ENCODE measurements at places on chromosomes 2 and 18.

DNA sequence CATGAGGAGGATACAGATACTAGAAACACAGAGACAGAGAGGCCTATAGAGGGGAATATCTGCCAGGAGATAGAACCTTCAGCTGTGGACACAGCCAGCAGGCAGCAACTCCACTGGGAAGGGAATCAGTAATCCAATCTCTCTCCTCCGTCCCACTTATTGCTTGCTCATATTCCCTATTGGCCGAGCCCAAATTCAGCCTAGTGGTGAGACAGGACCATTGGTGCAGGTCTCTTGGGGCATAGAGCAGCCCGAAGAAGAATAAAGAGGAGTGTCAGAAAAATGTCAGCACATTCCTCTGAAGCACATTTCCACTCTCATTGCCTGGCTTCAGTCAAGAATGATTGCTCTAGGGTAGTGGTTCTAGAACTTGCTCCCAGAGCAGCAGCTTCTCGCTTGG, 1091.5 kb upstream of the GYPC start:
- DNase-seq: no peak
- no peaks in the 10 kb centered on the region for H3K27me3 ChIP-seq
- H3K4me1 ChIP-seq: no peaks in the 10 kb centered on the region
- no peaks in the 10 kb centered on the region for H3K36me3 ChIP-seq
- H3K27ac ChIP-seq: no peak overlapping the region

GRCh38 chr18:46623541-46623940, 33.5 kb downstream of the LOXHD1 start:
- peaks cover 32% of the 10 kb centered on the region for H3K4me1 ChIP-seq
- H3K36me3 ChIP-seq: no peaks in the 10 kb centered on the region
- H3K27me3 ChIP-seq: peaks cover 8% of the 10 kb centered on the region
- DNase-seq: peak; percentile 64
- no peak overlapping the region for H3K4me3 ChIP-seq

- H3K4me3 ChIP-seq: no peak overlapping the region
- peaks cover 13% of the 10 kb centered on the region for H3K36me3 ChIP-seq
- H3K4me1 ChIP-seq: peaks cover 39% of the 10 kb centered on the region
- no peak overlapping the region for H3K27ac ChIP-seq
Observed at GRCh38 chr2:8607606-8608005, 74.2 kb upstream of the ID2 start.

DNA sequence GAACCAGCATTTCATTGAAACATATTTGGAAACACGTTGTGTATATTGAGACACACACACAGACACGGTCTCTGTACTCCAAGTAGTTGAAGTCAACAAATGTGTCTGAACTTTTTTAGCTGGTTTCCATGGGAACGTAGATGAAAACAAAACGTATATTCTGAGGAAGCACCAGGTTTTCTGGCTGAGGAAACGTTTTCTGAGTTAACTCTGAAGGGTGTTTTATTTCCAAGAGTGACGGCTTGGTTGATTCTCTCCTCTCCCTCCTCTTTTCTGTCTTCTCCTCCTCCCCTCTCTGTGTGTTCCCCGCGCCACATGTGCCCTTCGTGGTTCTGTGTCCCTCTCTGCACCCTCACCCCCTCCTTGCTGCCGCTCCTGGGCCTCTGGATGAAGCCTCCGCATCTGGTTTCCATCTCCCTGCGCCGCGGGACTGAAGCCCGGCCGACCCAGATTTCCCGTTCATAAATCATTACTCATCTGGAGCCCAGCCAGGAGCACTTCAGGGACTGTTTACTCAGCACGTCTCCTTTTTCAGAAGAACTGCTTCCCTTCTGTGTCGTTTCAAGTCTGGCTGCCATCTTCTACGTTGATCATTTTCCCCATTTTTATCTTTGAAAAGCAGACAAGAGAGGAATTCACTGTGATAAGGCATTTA, 122.7 kb downstream of the COL6A3 start:
- no peak overlapping the region for H3K27ac ChIP-seq
- no peak for DNase-seq
- H3K36me3 ChIP-seq: no peaks in the 10 kb centered on the region
- H3K27me3 ChIP-seq: peaks cover 57% of the 10 kb centered on the region

DNA sequence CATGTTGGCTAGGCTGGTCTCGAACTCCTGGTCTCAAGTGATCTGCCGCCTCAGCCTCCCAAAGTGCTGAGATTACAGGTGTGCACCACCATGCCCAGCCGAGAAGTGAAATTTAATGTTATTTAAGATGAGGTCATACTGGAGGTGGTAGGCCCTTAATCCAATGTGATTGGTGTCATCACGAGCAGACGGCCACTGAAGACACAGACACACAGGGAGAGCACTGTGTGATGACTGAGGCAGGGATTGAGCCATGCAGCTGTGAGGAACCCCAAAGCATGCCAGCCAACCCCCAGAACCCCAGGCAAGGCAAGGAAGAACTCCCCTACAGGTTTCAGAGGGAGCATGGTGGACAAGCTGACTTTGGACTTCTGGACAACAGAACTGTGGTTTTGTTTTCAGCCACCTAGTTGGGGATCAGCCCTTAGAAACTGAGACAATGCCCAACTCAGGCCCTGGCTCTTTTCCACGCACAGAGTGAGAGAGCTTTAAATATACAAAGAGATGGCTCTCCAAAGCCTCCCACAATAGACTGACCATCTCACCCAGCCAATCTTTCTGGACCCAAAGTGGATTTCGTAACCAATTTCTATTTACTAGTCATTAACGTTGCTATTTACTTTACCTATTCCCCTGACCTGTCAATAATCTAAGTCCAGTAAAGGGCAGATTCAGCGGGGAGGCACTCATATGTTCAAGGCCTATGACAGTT, 34.2 kb downstream of the TBC1D8 start:
- no peak overlapping the region for H3K27ac ChIP-seq
- H3K36me3 ChIP-seq: no peaks in the 10 kb centered on the region
- no peaks in the 10 kb centered on the region for H3K4me1 ChIP-seq
- DNase-seq: no peak
- no peak overlapping the region for H3K4me3 ChIP-seq

- no peak overlapping the region for H3K27ac ChIP-seq
- H3K36me3 ChIP-seq: no peaks in the 10 kb centered on the region
- no peak for DNase-seq
- H3K4me1 ChIP-seq: no peaks in the 10 kb centered on the region
- no peaks in the 10 kb centered on the region for H3K27me3 ChIP-seq
Observed at GRCh38 chr18:11368020-11368419, 218.7 kb upstream of the PIEZO2 start.

DNA sequence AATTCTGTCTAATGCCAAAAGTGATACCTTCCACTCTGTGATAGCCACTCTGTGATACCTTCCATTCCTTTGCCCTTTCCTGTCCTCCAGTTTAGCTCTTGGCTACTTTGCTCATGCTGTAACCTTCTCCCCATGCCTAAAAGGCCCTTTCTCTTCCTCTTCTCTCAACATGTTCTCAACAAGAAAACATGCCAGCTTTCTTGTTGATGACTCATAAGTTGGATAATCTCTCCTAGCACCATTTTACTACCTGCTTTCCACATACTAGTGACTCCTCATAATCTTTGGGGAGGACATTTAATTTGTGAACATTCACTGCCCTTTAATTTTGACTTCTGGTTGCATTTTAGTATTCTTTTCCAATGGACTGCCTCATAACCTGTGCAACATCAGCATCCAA, 55.9 kb upstream of the NT5C1B start:
- H3K4me1 ChIP-seq: peaks cover 2% of the 10 kb centered on the region
- no peaks in the 10 kb centered on the region for H3K27me3 ChIP-seq
- DNase-seq: no peak
- H3K27ac ChIP-seq: no peak overlapping the region

DNA sequence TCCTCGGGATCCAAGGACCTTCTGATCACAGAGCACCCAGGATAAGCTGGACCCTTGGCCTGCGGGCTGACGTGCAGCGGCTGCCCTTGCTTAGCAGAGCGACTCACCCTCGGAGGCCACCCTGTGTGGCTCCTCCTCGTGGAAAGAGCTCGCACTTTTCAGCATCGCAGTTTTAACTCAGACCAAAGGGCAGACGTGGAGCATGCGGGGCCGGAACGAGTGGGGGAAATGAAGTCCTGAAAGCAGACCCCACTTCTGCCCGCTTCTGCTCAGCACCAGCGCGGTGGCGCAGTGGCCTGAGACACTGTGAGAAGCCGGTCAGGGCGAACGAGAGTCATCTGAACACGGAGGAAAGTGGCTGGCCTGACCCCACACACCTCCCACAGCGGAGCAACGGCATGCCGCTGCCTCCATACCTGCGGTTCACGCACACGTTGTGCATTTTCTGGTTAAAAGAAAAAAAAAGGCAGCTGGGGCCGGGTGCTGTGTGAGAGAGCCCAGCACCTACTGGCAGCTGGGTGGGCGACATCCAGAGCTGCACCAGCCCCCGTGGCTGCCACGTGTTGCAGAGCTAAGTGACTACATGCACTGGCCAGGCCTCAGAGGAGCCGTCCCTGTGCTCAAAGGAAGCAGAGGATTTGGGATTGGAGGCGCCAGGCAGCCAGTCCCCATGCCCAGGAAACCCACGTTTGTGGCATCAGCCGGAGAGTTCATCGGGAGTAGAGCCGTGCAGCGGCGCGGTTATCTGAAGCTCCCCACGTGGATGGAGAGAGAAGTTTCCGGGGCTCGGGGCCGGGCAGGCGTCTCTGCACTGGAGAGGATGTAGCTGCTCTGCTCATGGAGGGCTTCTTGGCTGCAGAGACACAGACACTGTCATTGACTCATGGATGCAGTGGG, 89.7 kb downstream of the USP40 start:
- DNase-seq: peak; percentile 39
- H3K4me1 ChIP-seq: no peaks in the 10 kb centered on the region
- H3K27ac ChIP-seq: no peak overlapping the region
- H3K4me3 ChIP-seq: no peak overlapping the region

GRCh38 chr2:26187537-26188104, 14.7 kb downstream of the GAREM2 start:
- peaks cover 7% of the 10 kb centered on the region for H3K36me3 ChIP-seq
- H3K27ac ChIP-seq: no peak overlapping the region
- H3K27me3 ChIP-seq: no peaks in the 10 kb centered on the region
- H3K4me1 ChIP-seq: peaks cover 17% of the 10 kb centered on the region
- no peak overlapping the region for H3K4me3 ChIP-seq

DNA sequence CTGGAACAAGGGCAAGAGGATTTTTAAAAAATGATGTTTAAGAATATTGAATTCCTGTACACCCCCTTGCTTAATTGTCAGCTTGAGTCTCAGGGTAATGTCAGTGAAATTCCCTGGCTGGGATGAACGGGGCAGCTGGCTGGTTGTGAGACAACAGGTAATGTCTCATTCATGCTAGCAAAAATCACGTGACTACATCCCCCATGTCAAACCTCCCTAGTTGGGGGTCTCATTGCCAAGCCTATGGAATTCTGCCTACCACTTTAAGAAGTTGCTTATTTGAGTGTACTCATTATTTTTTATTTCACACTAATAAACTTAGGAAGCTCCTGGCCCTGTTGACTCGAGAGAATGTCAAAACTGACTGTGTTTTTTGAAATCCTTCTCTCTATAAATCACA, 218.3 kb downstream of the ICOS start:
- H3K27me3 ChIP-seq: peaks cover 10% of the 10 kb centered on the region
- DNase-seq: no peak
- no peak overlapping the region for H3K27ac ChIP-seq
- no peak overlapping the region for H3K4me3 ChIP-seq

GRCh38 chr2:195382186-195382585, 274.8 kb upstream of the SLC39A10 start:
- H3K4me1 ChIP-seq: peaks cover 10% of the 10 kb centered on the region
- H3K27ac ChIP-seq: peak overlapping the region; percentile 66
- H3K36me3 ChIP-seq: peaks cover 10% of the 10 kb centered on the region
- DNase-seq: peak; percentile 45

GRCh38 chr18:22098563-22098989, 70.8 kb upstream of the GATA6 start:
- H3K4me3 ChIP-seq: no peak overlapping the region
- H3K27ac ChIP-seq: no peak overlapping the region
- H3K36me3 ChIP-seq: no peaks in the 10 kb centered on the region
- DNase-seq: no peak
- H3K4me1 ChIP-seq: no peaks in the 10 kb centered on the region

GRCh38 chr18:13416848-13417247, 198.3 kb downstream of the LDLRAD4 start:
- no peak overlapping the region for H3K4me3 ChIP-seq
- H3K27me3 ChIP-seq: no peaks in the 10 kb centered on the region
- peaks cover 1% of the 10 kb centered on the region for H3K36me3 ChIP-seq
- no peak for DNase-seq
- no peak overlapping the region for H3K27ac ChIP-seq

DNA sequence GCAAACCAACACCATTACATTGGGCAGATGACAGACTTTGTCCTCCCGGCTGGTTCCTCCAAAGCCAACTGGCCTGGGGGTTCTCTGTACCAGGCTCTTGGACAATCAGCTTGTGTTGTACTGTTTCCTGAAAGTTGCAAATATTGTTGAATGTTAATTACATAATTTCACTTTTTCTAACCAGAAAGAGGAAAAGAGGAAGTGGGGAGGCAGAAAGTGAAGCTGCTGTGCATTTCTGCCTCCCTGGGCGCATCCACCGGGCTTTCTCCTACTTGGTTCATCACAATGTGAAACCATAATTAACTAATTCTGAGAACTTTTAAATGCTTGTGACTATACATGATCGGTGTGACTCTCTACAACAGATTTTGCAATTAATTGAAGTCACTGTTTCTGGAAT, 10.1 kb downstream of the TWIST2 start:
- no peaks in the 10 kb centered on the region for H3K36me3 ChIP-seq
- H3K27me3 ChIP-seq: peaks cover 19% of the 10 kb centered on the region
- H3K4me1 ChIP-seq: no peaks in the 10 kb centered on the region
- H3K4me3 ChIP-seq: no peak overlapping the region
- H3K27ac ChIP-seq: no peak overlapping the region
- no peak for DNase-seq

DNA sequence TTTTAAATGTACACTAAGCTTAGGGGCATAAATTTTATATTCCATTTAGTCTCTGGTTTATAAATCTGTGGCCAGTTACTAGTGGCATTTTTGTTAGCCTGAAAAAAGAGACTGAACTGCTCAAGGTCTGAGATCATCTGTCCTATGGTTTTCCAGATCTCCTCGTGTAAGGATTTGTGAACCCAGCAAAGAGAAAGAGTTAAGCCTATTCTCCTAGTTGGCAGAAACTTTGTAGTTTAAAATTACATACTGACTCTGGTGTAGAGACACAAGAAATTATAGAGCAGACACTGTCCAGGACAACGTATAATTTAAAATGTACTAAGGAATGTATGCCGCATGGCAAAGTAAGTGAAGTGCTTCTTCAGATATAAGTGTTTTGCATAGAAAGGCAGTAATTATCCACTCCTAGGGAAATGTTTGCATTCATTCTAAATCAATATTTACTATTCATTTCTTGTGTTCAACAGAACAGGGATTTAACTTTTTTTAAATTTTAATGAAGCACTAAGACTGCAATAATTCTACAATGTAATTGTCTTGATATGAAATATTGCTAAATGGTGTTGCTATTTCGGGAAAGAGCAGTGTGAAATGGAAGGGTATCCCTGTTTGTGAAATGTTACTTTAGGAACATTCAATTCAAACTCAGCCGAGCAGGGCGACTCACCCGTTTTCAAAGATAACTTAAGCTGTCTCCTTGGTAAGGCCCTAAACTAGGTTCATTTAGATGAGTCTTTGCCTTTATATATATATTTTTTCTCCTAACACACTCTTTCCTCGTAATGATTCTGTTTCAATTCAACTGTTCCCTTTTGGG, 508.4 kb upstream of the ZEB2 start:
- H3K27me3 ChIP-seq: peaks cover 2% of the 10 kb centered on the region
- no peak overlapping the region for H3K27ac ChIP-seq

- no peaks in the 10 kb centered on the region for H3K27me3 ChIP-seq
- peaks cover 51% of the 10 kb centered on the region for H3K4me1 ChIP-seq
- DNase-seq: peak; percentile 83
- peak within 1 kb of the TSS; percentile 95 for H3K27ac ChIP-seq
Observed at GRCh38 chr2:174597345-174598047, at the start of gene WIPF1. Gene WIPF1 (minus strand): TSS chr2:174597804. CDS start chr2:174585573, 12,231 bp downstream.

GRCh38 chr2:160223560-160223959, 23.5 kb upstream of the ITGB6 start:
- no peaks in the 10 kb centered on the region for H3K36me3 ChIP-seq
- H3K4me3 ChIP-seq: no peak overlapping the region
- peaks cover 49% of the 10 kb centered on the region for H3K4me1 ChIP-seq
- no peak for DNase-seq
- H3K27me3 ChIP-seq: peaks cover 18% of the 10 kb centered on the region

All from activated CD8-positive, alpha-beta memory T cell treated with anti-CD3 and anti-CD28 coated beads, Interleukin-2, amount 10 ng/mL, durations not matched to agents 7 days and 5 days (primary cell).